Stimulated activated CD4-positive, alpha-beta T cell treated with anti-CD3 and anti-CD28 coated beads, Interleukin-2, amount 100 ng/mL, for 24 hours (primary cell): ENCODE measurements at places on chromosomes 12 and 14.

DNA sequence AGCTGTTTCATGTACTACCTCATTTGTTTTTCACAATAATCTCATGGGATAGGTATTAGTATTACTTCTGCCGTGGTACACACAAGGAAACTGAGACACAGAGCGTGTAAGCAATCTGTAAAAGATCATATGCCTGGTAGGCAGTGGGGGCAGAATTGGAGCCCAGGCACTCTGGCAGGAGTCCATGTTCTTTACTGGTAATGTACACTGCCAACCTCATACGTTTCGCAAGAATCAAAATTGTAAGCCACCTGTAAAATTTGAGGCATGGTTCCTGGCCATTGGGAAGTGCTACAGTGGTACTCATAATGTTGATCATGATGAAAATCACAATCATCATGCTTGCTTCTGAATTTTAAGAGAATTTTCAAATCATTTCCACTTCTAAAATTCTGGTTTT lies 40.7 kb downstream of the TMTC1 start:
- DNase-seq = no peak

- no peak for DNase-seq
Observed at GRCh38 chr12:55065535-55065934, 45.8 kb downstream of the NEUROD4 start.

DNA sequence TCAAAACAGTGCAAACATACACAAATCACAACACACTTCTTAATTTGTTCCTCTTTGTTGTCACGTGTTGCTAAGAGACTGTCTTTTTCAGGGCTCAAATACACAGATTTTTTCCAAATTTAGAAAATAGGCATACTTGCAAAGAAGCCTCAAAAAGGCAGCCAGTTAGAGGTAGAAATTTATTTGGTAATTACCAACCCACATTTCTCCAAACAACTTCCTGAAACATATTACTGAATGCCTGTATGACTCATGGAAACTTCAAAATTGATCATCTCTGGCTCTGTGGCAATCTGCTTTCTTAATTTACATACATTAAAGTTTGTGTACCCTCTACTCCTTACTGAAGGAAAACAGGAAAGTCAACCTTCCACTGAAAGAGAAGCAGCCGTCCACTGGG lies 36.4 kb downstream of the PPM1H start:
- DNase-seq = no peak

GRCh38 chr14:91889477-91890211 lies 22.3 kb upstream of the TC2N start:
- DNase-seq = no peak

- no peak for DNase-seq
Observed at GRCh38 chr14:89212386-89213235, 204.4 kb downstream of the FOXN3 start.

GRCh38 chr12:89576572-89577220 lies 50.8 kb upstream of the POC1B start:
- DNase-seq = no peak

GRCh38 chr14:99387880-99388279 lies 92.8 kb downstream of the SETD3 start:
- no peak for DNase-seq

DNA sequence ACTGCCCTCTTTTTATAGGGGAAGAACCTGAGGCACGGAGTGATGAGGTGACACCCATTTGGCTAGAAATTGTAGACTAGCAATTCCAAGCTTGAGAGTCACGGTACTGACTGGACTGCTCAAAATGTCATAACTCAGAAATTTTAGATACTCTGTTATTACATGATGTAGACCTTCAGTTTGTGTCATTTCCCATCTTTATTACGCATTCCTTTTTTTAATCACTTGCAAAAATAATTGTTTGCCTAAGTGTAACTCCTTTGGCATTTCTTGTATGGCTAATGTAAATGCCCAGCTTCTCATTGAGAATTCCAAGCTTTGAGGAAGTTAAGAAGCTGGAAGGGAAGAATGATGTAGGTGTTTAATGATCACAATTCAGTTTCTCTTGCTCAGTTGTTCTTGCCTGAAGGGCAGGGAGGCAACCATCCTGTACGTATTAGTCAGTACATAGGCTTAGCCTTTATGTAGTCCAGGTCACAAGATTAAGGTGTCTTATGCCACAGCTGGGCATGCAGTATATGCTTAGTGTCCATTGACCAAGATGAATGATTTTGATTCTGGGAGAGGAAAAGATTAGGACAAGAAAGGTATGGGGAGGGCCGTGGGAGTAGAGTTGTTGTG lies 68.2 kb upstream of the EVL start:
- no peak for DNase-seq

- no peak for DNase-seq
Observed at GRCh38 chr12:55683676-55684075, 24.0 kb downstream of the ITGA7 start.

DNA sequence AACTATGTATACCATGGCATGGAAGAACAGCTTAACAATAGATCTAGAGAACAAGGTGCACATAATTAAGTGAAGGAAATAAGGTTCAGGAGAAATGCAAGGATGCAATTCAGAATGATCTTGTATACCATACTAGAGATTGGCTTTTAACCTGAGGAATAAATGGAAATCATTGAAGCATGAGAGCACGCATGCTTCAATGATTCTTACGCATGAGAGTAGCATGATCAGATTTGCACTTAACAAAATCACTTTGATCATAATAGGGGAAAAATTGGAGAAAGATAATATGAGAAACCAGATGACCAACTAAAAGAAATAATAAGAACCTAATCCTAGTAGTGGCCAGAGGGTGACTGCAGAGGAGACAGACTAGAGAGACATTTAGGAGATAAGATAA lies 133.3 kb upstream of the FSCB start:
- no peak for DNase-seq

DNA sequence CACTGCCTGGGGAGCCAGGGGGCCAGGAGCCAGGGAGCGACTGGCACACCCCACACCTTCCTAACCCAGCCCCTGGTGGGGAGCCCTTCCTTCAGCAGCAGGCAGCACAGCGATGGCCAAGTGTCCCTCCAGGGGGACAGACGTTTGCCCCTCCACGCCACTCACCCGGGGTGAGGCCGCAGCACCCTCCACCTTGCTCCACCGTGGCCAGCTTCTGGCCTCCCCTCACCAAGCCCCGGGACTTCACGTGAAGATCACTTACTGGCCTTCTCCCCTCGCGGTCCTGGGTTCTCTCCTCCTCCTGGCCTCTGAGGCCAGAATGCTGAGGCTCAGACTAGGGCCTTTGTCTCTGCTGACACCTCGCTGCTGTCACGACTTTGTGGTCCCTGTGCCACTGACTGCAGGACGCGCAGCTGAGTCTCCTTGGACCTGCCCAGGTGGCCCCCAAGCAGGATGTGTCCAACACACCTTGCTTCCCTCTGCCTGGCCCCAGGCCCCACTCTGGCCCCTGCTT lies 3.5 kb upstream of the ASPG start:
- DNase-seq = no peak

- DNase-seq = no peak
Observed at GRCh38 chr14:75820761-75821160, 159.7 kb downstream of the TTLL5 start.

GRCh38 chr12:30692470-30692869 lies 3.2 kb downstream of the IPO8 start:
- DNase-seq = no peak

DNA sequence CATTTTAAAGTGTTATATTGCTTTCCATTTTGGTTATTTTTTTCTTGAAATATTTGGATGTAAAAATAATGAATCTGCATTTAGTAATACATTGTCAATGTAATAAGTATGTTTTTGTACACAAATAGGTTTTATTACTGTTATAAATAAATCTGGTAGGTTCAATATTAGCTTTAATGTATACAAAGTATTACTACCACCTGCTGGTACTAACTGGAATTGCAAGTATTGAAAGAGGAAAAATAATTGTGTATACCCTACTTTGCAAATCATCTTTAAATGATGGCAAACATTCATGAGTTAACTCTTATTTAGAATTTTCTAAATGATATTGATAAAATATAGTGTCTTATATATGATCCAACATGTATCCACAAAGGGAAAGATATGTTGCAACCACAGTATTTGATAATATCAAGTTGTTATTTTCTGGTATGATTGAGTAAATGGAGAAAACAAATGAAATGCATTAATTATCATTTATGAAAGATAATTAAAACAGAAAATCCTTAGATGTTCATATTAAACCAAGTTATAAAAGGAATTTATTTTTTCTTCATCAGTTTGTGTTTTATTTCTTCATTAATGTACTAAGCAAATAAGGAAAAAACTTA lies 3.2 kb downstream of the OR4K2 start:
- DNase-seq = no peak

DNA sequence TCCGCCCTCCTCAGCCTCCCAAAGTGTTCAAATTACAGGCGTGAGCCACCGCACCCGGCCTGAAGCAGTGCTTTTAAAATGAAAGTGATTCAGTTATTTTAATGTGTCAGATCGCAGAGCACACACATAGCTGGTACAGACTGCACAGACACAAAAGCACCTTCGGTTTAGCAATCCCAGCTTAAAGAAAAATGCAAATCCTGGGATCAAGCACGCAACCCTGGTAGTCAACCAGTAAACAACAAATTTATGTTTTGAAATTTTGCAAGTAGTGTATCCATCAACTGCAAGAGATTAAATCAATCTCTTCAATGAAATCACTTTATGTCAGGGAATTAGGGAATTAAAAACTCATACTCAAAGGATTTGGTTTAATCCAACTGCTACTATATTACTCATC lies 28.4 kb downstream of the SLC38A1 start:
- no peak for DNase-seq

- DNase-seq = no peak
Observed at GRCh38 chr12:67757651-67758050, 109.1 kb downstream of the DYRK2 start.

DNA sequence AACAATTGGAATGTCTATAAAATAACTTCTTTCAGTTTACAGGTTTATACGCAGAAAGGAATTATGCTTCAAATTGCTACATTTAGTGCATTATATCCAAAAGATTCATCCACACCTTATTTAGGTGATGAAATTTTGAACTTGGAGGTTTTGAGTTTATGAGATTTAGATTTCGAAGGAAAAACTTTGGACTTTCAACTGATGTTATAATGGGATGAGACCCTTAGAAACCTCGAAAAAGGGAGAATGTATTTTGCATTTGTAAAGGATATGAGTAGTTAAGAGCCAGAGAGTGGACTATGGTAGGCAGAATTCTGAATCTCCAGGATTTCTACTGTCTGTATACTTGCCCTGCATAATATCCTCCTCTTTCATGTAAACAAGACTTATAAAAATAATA lies 851.6 kb upstream of the MGAT4C start:
- DNase-seq = no peak

GRCh38 chr12:47781479-47782371 lies 8.7 kb downstream of the SLC48A1 start:
- no peak for DNase-seq

- DNase-seq = no peak
Observed at GRCh38 chr14:35419429-35419841, 14.9 kb upstream of the NFKBIA start.

DNA sequence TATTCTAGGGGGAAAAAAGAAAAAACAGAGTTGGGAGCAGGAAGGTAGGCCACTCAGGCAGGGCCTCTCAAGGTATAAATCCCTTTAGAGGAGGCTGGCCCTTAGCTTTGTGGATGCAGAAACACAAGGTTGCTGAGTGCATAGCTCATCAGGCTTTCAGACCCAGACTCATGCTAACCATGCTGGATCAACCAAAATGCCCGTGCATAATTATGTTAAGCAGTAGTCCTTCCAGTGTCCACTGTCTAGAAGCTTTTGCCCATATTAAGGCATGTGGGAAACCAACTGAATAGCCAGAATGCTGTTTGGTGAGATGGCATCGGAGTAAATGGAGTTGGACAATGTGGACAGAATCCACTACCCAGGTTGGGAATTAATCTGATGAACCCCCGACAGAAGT lies 18.9 kb downstream of the ARG2 start:
- DNase-seq = no peak

DNA sequence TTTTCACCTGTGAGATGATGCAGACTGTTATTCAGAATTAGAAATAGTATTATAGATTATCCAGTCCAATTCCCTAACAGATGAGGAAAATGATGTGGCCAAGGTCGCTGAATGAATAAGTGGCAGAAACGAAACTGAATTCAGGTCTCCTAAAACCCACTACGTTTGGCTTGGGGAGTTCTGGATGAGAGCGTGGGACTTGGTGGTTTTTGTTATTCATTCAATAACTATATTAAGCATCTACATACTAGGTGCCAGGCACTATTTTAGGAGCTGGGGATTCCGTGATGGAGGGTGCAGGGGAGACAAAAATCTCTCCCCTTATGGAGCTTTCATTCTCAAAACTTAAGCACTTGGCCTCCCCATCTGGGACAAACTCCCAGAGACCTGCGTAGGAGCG lies 813 bp upstream of the CCDC184 start:
- peak; percentile 23 for DNase-seq

GRCh38 chr12:50842637-50843493 lies at the start of gene TMPRSS12:
TMPRSS12 (plus strand) TSS chr12:50842926; CDS start chr12:50842965, 39 bp downstream.
- DNase-seq = no peak

GRCh38 chr12:111192647-111193046 lies 176.2 kb downstream of the PHETA1 start:
- DNase-seq = no peak

- no peak for DNase-seq
Observed at GRCh38 chr12:9617124-9617523, 9.4 kb upstream of the KLRB1 start.

DNA sequence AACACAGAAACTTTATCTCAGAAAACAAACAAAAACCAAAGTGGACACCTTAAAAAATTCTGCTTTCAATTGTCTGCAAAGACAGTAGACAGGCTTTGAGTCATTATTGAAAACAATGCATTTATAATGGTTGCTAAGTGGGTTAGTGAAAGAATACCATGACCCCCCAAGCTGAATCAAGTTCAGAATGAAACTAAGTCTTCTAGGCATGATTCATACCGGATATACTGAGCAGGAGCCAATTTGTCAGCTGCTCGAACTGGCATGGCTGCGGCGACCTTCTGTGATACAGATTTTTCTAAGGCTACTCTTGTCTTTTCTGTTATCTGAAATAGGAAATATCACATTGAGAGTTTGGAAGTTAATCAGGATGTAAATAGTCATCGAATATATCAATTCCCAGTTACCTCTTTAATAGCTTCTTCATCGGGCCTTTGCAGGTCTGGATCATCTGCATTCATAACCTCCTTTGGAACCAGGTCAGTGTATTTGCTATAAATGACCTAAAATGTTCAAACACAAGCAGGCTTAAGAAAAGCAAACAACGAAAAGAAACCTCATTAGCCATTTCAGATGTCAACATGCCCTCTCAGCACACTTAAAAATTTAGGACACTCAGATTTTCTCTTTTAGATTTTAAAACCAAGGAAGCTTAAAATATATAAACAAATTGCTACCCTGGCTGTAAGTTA lies 22.3 kb downstream of the SNW1 start:
- peak; percentile 26 for DNase-seq
